ENCODE measurements at places on chromosomes 1 and 21.

DNA sequence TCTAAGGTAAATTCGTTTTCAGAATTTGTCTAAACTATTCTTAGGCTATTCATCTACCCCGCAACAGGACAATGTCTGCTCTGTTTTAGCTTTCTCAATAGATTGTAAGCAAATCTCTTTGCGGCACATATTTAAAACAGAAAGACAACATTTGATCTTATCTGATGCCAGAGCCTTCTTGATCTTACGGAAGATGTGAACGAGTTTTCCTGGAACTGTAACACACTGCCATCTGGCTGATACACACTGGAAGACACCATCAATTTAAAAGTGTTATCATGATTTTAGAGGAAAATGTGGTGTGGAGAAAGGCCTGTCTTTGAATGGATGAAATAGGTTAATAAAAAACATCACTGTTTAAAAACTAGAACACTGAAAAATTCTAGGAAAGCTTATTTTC, 36.1 kb downstream of the COA6 start:
- no peak for DNase-seq

DNA sequence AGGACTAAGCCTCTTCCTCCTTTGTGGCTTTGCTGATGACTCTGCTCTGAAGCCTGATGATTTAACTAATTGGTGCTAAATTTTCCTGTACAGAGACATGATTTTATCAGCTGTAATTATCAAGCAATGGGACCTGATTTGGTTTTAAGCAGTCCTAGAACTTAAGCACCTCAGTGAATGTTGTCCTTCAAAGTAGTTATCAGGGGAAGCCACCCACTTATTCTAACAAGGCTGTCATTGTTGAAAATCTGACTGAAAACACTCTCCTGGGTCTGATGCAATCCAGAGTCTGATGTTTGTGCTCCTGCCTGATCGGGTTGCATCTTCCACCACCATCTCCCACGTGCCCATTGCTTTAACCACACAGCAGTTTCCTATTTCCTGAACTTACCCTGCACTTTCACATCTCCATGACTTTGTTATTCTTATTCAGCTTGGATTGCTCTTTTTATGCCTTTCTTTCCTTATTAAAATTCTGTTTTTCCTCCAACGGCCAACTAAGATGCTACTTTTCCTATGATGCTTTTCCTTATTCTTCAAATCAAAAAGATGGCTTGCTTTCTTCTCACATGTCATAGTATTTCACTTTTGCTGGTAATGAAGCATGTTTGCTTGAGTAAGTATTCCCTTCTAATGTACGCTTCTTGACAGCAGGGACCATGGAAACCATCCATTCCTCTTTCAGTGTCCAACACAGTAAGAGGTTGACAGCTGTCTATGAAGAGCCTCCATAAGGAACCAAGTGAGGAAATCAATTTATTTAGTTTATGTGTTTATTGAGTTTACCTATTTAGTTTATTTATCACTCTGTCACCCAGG, 55.0 kb downstream of the S1PR1 start:
- peak; percentile 33 for DNase-seq

- peak; percentile 50 for DNase-seq
Observed at GRCh38 chr1:18583326-18583941, 47.2 kb upstream of the PAX7 start.

DNA sequence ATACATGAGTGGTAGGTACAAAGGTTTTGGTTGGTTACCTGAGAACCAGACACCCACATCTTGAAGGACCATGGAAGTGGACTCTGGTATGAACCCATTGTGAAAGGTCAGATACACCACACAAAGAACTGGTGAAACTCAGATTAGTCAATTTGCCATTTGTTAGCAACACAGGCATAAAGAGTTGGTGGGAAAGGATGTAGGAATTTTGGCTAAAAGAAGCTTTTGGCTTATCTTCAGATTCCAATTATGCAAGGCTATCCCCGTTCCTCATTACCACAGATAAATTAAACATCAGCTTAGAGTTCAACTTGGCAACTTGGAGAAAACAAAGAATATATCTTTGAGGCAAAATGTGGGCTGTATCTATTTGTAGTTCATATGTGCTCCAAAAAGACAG, 87.0 kb upstream of the IRF2BP2 start:
- DNase-seq: no peak

GRCh38 chr1:220999872-221000863, 120.9 kb downstream of the HLX start:
- no peak for DNase-seq

GRCh38 chr1:75127916-75128717, 6.1 kb upstream of the LHX8 start:
- no peak for DNase-seq

DNA sequence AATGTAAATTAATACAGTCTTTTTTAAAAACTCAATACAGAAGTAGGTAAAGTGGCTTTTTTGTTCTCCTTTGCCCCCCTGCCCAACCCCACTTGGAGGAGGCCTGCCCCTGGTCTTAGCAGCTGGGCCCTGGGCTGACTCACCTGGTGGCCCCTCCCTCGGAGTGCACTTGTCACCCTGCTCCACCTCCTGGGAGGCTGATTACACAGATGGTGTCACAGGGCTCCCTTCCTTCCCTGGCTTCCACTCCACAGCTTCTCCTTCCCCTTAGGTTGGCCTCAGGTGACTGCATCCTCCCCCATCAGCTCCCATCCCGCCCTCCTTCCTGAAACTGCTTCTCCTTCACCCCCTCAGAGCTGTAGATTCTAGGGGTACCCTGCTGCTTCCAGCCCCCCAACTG, 11.7 kb upstream of the CAPN9 start:
- DNase-seq: no peak

GRCh38 chr1:208112401-208112800, 131.8 kb downstream of the PLXNA2 start:
- no peak for DNase-seq

- no peak for DNase-seq
Observed at GRCh38 chr1:218498056-218498938, 153.2 kb downstream of the TGFB2 start.

DNA sequence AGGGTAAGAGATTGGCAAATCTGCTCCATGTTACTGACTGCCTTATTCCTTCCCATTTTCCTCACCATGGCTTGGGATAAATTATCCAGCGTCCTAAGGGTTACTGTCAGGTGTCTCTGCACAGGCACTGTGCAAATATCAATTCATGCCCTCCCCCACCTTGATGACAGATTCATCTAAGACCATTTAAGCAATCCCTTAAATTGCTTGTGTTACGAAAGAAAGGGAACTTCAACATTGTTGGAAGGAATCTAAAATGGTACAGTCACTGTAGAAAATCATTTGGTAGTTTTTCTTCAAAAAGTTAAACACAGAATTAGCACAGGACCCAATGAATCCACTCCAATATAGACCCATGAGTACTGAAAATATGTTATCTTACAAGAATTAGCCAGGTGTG, 17.6 kb upstream of the MTARC2 start:
- no peak for DNase-seq

GRCh38 chr21:28953247-28953646, 39.4 kb downstream of the LTN1 start:
- no peak for DNase-seq

DNA sequence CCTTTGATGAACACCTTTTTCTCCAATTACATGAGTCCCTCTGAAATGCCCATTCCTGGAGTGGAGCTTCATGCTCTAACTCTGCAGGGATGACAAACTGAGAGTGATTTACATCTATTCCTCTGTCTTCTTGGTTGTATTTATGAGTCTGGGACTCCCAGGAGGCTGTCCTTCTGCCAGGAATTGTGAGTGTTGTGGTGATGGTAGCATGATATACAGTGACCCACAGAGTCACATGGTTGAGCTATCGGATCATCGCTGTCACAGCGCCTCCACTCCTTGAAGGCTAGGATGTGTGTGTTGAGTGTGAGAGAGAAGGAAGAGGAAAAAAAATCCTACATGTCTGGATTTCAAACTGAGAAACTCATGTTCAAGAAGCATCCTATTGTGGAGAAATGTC, 163.4 kb upstream of the CACNA1E start:
- no peak for DNase-seq

GRCh38 chr1:234710936-234711724, 101.2 kb upstream of the IRF2BP2 start:
- no peak for DNase-seq

DNA sequence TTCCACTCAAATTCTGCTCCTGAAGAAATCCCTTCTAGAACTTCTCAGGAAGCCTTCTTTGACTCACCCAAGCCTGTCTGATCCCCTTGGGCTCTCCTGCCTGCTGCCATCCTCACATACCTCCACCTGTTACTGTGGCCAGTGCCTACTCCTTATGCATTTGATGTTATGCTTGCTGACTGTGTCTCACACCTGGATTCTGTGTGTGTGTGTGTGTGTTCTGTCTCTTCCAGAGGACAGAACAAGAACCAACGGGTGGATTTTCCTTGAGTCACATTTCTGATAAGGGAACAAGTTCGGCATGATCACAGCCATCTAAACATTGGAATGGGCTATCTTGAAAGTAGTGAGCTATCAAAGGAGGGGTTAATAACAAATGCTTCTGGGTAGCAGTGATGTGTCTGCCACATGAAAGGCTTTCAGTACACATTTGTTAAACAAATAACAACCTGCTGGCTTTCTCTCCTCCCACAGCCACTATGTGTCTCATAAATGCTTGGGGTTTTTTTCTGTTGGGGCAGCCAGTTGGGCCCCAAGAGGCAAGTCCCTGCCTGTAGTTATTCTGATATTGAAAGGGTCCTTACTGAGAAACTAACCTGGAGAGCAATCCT, 8.9 kb upstream of the GPR37L1 start:
- no peak for DNase-seq

- no peak for DNase-seq
Observed at GRCh38 chr1:155873860-155874259, 14.5 kb downstream of the SYT11 start.

GRCh38 chr1:59431566-59432294, 134.8 kb downstream of the FGGY start:
- no peak for DNase-seq

GRCh38 chr1:198493329-198493728, 47.2 kb downstream of the ATP6V1G3 start:
- no peak for DNase-seq

- DNase-seq: no peak
Observed at GRCh38 chr1:212622467-212622866, 13.9 kb downstream of the ATF3 start.

- no peak for DNase-seq
Observed at GRCh38 chr1:88800382-88801051, 90.8 kb downstream of the GTF2B start.

DNA sequence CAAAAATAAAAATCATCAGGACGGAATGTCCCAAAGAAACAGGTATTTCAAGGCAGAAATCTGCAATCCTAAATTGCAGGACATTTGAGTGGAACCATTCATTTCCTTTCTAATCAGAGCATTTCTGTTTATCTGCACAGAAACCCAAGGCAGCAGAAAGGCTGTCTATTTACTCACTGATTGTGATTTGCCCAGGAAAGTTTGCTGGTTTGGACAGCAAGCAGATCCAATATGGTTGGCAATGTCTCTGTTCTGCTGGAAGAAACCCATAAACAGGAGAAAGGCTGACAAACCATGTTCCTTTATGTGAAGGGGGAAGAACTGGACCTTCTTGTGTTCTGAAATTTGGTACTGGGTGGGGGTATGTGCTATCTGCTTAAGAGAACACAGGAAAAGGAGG, 120.1 kb downstream of the CLIC6 start:
- no peak for DNase-seq

GRCh38 chr1:38284953-38285352, 238.4 kb upstream of the POU3F1 start:
- DNase-seq: no peak

GRCh38 chr21:45427331-45428271, 22.6 kb downstream of the COL18A1 start:
- DNase-seq: no peak

- DNase-seq: no peak
Observed at GRCh38 chr1:117389284-117389683, 22.0 kb downstream of the MAN1A2 start.

DNA sequence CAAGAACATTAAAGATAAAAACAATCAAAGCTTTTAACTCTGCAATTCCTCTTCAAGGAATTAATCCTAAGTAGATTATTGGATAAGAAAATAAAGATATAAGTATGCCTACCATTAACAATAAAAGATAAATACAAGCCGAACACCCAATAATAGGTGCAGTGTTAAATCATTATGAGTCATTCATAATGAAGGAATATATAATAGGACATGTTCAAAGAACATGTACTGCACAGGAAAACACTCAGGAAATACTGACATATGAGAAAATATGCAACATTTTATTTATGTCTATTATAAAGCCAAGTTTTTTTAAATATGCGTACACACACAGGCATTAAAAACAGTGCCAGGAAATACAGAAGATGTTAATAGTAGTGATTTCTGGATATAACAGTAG, 11.1 kb upstream of the EXO1 start:
- DNase-seq: no peak

DNA sequence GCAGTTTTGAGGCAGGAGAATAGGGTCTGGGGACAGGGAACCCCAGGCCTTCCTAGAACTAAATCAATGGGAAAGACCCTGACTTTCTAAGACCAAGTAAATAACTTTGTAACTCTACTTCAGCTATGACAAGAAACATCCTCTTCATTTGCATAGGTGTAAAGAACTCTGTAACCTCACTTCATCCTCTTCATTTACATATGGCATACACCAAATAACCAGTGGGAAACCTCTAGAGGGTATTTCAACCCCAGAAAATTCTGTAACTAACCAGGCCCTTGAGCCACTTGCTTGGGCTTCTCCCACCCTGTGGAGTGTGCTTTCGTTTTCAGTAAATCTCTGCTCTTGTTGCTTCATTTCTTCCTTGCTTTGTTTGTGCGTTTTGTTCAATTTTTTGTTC, 495.6 kb downstream of the SIPA1L2 start:
- no peak for DNase-seq

DNA sequence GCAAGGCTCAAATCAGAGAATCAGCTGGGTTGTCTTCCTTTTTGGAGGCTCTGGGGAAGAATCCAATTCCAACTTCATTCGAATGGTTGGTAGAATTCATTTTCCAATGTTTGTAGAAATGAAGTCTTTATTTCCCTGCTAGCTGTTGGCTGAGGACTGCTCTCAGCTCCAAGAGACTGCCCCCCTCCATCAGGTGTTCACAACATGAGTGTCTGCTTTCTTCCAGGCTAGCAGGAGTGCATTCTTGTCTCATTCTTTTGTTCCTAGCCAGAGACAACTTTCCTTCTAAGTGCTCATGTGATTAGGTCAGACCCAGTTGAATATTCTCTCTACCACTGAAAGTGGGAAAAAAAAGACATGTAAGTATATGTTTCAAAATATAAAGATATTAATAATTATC, 95.2 kb downstream of the HLX start:
- no peak for DNase-seq

DNA sequence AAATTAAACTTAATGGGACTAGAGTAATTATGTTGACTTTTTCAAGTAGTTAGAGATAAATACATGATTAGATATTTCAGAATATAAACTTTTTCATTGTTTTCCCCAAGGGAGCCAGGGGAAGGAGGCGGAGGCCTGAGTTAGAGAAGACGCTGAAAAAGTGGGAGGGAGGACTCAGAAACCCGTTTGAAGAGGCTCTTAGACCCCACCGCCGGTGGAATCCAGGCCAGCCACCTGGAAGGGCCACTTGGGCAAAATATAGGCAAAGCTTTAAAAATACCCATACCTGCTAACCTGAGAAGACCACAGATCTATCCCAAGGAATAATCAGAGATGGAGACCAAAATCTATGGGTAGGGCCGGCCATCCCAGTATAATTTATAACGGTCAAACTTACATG, 242.6 kb downstream of the PTPRU start:
- no peak for DNase-seq

- peak; percentile 62 for DNase-seq
Observed at GRCh38 chr1:3035563-3036446, 14.5 kb downstream of the ACTRT2 start.

GRCh38 chr21:41703857-41704501, 62.9 kb downstream of the RIPK4 start:
- DNase-seq: no peak

Data from right hindlimb (tissue), 1 donor.